ENCODE measurements at places on chromosomes 1 and 21. TPM values are rescaled to one million over a fixed set of nuclear protein-coding genes. Genes with fewer than 3 reads are reported as not detected.

The KCNK2 gene
- 1.9 TPM for total RNA-seq

DNA sequence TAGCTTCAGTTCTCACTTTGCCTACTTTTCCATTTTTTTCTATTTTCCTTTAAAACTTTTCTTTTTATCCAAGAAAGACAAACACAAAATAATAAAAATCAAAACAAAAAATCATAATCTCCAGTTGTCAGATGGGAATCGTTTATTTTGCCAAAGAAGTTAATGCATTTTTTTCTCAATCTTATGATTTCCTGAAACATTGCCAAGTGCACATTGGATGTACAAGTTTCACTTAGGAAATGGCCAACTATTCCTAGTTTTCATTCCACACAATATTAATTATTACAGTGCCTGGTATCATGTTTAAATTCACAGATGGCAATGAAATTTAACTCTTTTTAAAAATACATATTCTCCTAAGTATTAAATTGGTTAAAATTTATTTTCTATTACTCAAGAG lies 1050.5 kb downstream of the TTLL7 start:
- DNase-seq, result no peak

GRCh38 chr1:24896596-24897262 lies 33.3 kb downstream of the RUNX3 start:
- no peak for DNase-seq

DNA sequence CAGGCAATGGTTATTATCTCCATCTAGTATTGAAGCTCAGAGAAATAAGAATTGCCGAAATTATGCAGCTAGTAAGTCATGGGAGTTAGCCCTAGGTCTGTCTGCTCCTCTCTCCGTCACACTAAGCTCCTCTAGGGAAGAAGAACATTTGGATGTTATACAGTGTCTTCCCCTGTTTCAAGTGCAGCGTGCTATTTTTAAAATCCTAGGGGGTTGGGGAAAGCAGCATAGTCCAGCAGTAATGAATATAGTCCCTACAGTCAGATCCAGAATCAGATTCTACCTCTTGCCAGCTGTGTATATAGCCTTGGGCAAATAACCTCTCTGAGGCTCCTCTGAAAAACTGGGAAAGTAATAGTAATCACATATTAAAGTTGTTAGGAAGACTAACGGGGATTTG lies 44.5 kb upstream of the OSBPL9 start:
- DNase-seq, result no peak

DNA sequence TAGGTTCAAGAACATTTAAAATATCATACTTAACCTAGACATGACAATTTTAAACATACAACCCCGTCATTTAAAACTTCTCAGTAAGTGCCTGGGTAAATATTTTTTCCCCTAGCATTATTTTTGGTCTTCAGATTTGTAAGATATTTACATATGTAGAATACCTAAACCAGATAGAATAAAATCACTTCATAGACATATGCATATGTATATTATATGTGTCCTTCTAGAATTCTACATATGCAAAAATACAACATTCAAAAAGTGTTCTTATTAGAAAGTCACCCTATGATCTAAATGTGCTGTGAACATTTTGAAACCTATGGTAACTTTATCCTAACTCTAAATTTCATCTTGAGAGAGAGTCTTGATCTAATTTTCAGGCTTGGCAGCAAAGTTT lies 1467.0 kb upstream of the B3GALT2 start:
- DNase-seq, result no peak

The IQGAP3 gene
- total RNA-seq, result 4.6 TPM

GRCh38 chr1:119372503-119373086 lies 4.0 kb downstream of the HAO2 start:
- DNase-seq, result peak; percentile 77

DNA sequence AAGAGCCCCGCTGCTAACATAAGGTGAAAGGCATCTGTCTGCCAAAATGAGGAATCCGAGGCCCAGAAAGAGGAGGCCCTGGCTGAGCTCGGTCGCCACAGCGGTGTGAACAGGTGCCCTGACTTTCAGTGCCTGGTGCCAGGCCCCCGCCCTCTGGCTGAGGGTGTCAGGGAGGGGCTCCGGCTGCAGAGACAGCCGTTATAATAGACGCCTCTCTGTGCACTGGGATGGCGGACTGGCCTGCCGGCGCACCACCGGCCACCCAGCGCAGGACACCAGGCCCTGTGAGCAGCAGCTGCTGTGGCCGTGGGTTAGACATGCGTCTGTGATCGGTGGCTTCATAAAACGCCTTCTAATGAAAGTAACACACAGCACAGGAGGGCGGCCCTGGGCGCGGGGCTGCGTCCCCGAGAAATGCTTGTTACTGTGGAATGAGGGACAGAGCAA lies 51.4 kb upstream of the ACTRT2 start:
- DNase-seq, result no peak

GRCh38 chr1:207844371-207844770 lies 66.6 kb downstream of the CD34 start:
- no peak for DNase-seq

The SCYL3 gene
- total RNA-seq, result 15.9 TPM

- peak; percentile 52 for DNase-seq
Observed at GRCh38 chr1:43934101-43934985, 742 bp downstream of the ARTN start.

- DNase-seq, result no peak
Observed at GRCh38 chr1:181647314-181648035, 164.2 kb downstream of the CACNA1E start.

DNA sequence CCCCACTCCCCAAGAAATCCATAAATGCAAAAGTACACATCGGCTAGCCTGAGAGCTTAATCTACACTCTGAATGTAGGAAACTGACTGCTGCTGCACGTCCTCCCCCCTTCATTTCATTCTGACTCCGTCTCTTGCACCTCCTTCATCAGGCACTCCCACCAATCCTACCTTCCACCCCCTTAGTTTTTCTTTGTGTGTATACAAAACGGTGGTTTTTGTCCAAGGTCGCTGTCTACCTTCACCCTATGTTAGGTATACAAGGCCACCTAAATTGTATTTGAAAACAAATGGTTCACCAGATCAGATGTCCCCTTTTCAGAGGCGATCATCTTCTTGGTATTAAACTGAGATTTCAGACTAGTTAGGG lies 1.9 kb downstream of the WDR26 start:
- no peak for DNase-seq

The CHIA gene
- 5.3 TPM for total RNA-seq

The NBPF1 gene
- 125 TPM for total RNA-seq

DNA sequence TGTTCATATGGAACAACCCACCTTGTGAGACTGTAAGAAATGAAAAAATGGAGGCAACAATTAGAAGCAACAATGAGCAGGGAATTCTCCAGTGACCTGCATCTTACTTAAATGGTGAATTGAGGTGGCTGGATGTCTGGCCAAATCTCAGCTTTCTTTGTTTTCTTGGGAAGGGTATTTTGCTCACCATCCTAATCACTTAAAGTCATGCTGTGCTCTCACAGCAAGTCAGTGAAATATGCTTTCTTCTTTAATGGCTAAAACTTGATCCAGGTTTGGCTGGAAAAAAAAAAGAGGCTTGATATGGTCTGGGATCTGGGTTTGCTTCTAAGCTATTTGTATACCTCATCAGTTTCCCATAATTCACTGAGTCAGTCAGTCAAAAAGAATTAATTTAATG lies 124.8 kb downstream of the ESRRG start:
- no peak for DNase-seq

GRCh38 chr1:156090138-156090839 lies 8.0 kb upstream of the MEX3A start:
- no peak for DNase-seq

The SIK1 gene
- total RNA-seq, result 23.6 TPM

The XCL2 gene
- total RNA-seq, result not detected

The ACTL8 gene
- total RNA-seq, result 1.2 TPM

The NEK2 gene
- total RNA-seq, result 3.1 TPM

DNA sequence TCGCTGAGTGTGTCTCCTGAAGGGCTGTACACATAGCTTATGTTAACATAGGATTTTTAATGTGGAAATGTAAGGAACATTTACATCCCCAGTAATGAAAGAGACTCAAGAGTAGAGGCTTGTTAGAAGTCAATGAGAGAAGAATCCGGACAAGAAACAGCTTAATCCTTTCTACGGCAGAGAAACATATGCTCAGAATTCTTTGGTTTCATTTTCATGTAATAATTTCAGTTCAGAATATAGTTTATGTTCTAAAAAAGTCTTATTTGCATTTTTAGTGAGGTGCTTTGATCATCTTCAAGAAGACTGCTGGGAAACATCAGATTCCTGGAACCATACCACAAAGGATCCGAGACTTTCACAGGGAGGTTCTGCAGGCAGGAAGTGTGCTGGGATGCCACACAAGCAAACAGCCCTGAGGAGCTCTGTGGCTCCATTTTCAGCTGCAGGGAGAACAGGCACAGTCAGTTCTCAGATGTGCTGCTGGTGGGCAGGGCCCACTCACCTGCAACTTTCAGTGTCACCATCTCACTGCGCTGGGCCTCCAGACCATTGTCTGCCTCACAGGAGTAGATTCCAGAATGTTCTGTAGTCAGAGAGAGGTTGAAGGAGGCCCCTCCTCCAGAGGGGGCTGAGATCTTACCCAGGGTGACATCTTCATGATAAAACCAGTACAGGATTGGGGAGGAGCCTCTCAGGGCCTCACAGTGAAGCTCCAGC lies 28.4 kb downstream of the FCRL5 start:
- peak; percentile 7 for DNase-seq

The FCGR2B gene
- 16.9 TPM for total RNA-seq
